ENCODE measurements at places on chromosomes 12 and 14.

GRCh38 chr12:34219046-34219770 lies 196.9 kb downstream of the ALG10 start:
- DNase-seq: no peak

- DNase-seq: no peak
Measured at GRCh38 chr12:57724003-57724935, 14.3 kb downstream of the AGAP2 start.

DNA sequence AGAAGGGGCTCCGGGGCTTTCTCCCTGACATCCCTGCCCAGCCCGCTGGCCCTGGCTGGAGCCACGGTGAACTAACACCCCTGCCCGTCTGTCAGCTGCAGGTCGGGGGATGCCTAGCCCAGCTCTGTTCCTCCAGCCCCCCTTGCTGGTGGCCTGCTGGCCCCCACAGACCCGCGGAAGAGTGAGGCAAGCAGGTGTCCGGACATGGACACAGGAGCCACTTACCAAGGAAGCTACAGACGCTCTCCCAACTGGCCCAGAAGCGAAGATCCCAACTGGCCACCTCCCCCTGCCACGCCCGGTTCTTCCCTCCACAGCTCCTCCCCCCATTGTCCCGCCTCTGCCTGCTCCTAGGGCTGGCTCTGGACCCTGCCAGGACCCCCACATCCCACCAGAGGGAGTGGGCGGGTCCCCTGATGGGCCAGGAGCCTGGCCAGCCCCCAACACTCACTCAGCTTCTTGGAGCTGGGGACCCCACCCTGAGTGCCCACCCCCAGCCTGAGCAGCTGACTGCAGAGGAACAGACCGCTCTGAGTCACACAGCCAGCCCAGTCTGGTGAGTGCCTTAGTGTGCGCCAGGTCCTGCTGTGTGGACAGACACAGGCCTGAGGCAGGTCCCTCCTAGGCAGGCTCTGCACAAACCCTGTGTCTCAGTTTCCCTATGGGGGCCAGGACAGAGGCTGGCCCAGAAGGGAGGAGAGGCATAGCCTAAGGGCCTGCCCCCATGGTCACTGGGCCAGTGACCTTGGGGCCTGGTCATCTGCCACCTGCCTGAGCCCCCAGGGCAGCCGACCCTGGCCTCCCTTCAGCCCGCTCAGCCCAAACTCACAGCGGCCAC lies 7.7 kb downstream of the AHNAK2 start:
- DNase-seq: peak; percentile 75

- no peak for DNase-seq
Measured at GRCh38 chr12:69897744-69898143, 72.7 kb downstream of the MYRFL start.

DNA sequence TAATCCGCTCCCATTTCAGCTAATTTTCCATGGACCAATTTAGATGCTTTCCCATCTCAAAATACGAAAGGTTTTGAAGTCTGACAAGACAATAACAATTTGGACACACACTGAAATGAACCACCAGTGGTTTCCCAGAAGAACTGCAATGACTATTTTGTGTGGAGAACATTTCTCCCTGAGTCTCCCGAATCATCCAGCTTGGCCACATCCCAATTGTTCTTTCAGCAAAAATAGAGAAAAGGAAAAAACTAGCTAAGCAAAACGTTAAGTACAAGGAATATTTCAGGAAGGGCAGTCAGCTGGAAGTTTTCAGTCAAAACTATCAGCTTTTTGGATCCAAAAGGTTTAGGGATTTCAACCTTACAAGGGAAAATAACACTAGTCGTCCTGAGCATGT lies 390.6 kb downstream of the KCNH5 start:
- DNase-seq: no peak

- no peak for DNase-seq
Measured at GRCh38 chr12:15733136-15733535, 56.1 kb downstream of the EPS8 start.

DNA sequence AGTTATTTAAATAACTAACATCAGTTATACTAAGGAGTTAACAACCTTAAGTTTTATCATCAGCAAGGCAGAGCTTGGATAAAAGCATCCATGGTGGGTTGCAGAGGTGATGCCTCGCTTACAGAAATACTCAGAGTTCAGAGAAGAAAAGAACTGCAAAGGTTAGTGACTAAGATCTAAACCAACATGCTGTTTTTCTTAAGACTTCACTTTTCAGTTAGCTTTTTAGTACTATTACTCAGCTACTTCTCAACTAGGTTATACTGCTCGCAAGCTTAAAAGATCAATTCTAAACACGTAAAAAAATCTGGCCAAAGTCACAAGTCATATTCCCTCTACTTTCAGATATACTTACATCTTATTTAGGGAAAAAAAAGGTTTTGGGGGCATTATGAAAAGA lies 2.8 kb downstream of the PPP1CC start:
- no peak for DNase-seq

GRCh38 chr14:96752594-96752993 lies 44.6 kb upstream of the VRK1 start:
- DNase-seq: no peak

DNA sequence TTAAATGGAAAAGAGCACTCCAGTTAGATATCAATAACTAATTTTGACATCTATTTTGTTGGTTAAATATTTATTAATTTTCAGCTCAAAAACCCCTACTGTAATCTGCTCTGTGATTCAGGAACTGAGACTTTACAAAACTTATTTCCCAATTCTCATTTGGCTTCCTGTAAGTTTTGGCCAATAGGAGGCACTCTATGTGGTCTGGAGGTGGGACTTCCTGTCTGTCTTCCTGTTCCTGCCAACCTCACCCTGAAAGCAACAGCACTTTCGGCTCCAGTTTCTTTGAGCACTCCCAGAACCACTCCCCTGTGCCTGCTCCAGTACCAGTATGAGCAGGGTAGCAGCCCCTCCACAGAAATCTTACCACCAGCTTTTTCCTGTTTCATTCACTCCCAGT lies 1027.0 kb downstream of the VRK1 start:
- no peak for DNase-seq

- DNase-seq: no peak
Measured at GRCh38 chr14:100589071-100589759, 2.0 kb upstream of the BEGAIN start.

- DNase-seq: no peak
Measured at GRCh38 chr12:96143827-96144565, 50.2 kb upstream of the ELK3 start.

GRCh38 chr14:106309423-106309822 lies 783.0 kb downstream of the TMEM121 start:
- DNase-seq: no peak

GRCh38 chr12:96500693-96501092 lies 11.3 kb downstream of the CFAP54 start:
- peak; percentile 25 for DNase-seq

GRCh38 chr12:106140223-106140986 lies 1.7 kb upstream of the NUAK1 start:
- DNase-seq: no peak

DNA sequence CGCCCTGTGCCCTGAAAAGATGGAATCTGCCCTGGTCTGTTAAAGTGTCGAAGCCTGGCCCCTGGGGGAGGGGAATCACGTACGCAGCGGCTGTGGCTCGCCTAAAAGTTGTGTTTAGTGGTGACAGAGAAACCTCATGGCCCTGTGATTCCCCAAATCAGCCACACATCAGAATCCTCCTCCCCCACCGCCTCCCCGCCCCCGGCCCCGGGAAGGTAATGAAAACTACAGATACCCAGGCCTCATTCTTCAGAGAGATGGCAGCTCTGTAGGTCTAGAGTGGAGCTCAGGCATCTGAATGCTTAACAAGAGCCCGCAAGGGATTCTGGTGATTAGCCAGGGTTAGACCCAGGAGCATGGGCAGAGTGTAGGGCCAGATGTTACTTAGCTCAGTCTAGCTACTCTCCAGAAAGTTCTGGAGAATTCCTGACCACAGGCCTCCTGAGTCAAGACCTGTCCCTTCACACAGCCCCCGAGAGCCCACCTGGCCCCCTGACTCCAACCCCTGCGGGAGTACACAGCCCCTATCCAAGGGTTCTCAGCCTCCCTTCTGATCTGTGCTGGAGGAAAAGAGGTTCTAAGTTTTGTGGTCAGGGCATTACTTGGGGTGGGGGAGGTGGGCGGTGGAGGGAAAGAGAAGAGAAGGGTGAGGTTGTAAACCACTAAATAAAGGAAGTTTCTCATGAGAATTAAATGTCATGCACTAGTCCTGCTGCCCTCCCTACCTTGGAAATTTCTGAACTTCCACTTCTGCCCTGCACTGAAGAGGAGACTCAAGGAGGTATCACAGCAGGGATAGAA lies 114.8 kb downstream of the PLXNC1 start:
- no peak for DNase-seq

DNA sequence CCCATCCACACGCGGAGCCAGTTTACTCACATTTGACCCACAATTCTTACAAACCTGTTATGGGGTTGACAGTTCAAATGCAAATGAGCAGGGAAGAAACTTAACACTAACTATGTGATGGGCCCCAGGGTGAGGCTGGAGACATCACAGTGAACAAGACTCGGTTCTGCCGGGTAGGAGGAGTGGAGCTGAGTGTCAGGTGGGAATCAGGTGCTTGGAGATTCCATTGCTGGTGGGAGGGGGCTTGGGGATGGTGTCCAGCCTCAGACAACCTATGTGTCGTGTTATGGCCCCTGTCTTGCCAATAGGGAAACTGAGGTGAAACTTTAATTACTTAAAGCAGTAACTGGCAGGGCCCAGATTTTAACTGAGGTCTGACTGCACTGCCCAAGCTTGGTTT lies 41.9 kb downstream of the BEGAIN start:
- no peak for DNase-seq

GRCh38 chr12:39923364-39923763 lies 182.5 kb downstream of the SLC2A13 start:
- no peak for DNase-seq

- DNase-seq: no peak
Measured at GRCh38 chr12:79925492-79925891, 9.4 kb downstream of the PPP1R12A start.

- DNase-seq: peak; percentile 27
Measured at GRCh38 chr12:6647083-6647604, at the start of gene ACRBP. TSS of gene ACRBP (minus strand) at chr12:6647432. CDS start at chr12:6647366, 66 bp downstream.

DNA sequence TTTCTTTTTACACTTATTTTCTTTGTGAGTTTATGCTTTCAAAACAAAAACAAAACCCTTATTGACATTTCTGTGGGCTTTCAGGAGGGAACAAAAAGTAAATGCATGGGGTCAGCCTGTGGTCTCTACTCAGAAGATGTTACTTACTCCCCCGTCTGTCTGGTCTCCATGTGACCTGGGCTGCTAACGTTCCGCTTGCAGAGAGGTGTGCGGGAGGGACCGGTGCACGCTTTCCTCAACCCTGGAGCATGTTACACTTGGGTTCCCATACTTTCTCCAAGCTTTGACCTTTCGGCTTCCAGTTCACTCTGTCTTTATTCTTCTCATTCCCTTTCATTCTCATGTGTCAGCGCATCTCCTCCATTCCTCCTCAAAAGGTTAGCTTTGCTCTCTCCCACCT lies 36.5 kb downstream of the ZC3H14 start:
- DNase-seq: no peak

- no peak for DNase-seq
Measured at GRCh38 chr12:105799103-105799502, 339.7 kb downstream of the NUAK1 start.

DNA sequence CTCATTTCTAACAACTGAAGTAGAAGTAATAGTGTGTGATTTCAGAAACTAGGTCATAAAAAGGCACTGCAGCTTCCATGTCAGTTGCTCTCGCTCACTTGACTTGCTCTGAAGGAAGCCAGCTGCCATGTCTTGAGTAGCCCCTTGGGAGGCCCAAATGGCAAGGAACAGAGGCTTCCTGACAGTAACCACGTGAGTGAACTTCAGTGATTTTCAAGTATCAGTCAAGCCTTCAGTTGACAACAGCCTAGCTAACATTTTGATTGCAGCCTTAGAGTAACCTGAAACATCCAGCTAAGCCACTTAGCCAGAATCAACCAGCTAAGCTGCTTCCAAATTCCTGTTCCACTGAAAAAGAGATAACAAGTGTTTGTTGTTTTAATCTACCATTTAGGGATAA lies 26.7 kb downstream of the TOGARAM1 start:
- DNase-seq: no peak

DNA sequence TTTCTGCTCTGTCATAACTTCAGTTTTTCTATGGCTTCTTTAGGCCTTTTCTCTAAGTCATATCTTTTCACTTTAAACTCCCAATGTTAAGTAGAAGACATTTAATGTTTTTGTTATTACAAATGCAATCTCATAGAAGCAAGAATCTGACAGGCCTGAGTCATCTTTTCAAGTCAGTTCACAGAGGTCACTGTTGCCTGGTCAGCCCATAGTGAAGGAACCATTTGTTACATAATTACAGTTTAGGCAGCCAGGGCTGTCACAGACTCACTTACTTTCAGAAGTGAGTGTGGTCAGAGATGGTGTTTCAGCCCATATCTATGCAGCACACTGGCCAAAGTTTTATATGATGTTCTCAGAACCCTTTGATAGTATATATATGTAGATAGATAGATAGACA lies 46.5 kb downstream of the CCER1 start:
- DNase-seq: no peak

DNA sequence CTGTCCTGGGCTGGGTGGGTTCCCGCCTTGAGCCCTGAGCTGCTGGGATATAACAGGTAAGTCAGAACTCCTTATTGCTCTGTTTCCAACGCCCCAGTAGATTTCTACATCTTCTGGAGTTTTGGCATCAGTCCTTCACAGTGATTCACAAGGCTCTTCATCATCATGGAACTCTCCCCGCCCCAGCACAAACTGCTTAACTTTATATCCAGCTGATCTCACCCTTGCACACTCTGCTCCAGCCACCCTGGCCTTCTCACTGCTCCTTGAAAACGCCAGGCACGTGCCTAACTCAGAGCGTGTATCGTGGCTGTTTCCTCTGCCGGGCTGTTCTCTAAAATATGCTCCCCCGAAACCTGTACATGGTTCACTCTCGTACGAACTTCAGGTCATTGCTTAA lies 264.9 kb downstream of the NOVA1 start:
- no peak for DNase-seq

DNA sequence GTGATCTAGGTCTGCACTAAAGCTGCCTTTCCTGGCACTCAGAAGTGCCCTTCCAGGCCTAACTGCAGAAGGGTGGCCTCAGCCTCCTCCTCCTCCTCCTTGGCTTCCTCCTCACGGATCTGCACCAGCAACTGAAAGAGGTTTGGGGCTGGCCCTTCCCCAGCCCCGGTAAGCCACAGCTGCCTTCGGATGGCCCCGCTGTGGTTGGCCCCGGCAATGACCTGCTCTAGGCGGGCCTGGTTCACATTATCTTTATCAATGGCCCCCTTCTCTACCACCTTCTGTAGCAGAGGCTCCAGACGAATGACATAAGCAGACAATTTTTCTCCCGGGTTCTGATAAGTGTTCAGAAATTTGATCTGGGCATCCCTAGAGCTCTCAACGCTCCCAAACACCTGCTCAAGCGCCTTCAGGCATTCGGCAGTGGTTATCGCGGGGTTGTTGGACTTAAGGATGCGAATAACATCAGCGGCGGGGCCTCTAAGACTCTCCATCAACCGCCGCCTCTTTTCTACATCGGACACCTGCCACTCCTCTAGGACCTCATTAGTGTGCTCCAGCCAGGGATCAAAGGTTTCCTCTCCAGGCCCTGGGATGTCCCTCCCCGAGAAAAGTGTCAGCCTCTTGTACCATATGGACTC lies 1.5 kb downstream of the PNMA1 start:
- DNase-seq: no peak

Data from NCI-H460 (cell line).